Fibroblast of skin of left quadriceps (primary cell): ENCODE measurements at places on chromosomes 1 and 21.

DNA sequence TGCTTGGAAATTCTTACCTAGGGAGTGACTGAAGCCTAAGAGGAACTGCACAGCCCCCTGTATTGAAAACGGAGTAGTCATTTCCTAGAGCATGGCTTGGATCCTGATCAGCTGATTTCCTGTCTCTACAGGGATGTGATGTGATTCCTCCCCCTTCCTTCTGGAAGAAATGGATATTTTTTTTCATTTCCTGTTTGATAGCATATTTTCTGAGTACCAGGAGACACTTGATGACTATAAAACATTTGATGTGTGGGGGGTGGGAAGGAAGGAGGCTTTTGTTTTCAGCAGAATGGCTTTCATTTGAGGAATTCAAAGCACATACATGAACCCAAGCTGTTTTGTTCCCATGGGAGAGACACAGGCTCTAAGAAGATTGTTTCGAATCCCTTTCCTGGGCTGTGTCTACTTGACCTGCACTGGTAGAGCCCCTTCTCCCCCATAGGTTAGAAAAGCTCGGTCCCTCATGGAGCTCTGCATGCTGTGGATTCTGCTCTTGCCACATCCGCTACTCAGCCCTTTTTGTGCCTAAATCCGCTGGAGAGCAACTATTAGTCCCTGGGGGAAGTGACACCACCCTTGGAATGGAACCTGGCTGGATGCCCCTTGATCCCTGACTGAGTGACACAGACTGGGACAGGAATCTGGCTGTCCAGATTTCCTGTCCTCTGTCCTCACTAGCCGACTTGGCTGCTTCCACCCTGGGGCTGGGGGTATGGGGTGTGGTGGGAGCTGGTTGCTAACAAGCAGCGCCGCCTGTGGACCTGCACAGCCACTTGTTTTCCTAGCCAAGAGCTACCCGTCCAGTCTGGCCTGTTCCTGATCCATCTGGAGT lies 71.8 kb upstream of the MACF1 start:
- no peak for DNase-seq

DNA sequence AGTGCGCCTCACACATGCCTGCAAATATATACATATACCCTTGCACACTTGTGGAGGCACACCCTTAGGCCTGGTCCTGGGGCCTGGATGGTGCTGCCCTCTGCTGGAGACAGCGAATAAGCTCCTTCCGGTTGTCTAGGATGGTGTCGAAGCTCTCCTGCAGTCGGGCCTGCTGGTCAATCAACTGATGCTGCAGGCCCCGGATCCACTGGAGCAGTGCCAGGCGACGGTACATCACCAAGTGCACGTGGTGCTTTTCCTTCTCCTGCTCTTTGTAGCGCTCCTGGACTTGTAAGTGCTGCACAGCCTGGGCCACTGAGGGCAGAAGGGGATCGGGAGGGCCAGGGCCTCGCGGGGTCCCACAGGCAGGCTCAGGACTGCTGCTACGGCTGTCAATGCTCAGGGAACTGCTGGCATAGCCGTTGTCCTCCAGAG lies 3.1 kb downstream of the C1orf216 start:
- DNase-seq, result peak; percentile 33

DNA sequence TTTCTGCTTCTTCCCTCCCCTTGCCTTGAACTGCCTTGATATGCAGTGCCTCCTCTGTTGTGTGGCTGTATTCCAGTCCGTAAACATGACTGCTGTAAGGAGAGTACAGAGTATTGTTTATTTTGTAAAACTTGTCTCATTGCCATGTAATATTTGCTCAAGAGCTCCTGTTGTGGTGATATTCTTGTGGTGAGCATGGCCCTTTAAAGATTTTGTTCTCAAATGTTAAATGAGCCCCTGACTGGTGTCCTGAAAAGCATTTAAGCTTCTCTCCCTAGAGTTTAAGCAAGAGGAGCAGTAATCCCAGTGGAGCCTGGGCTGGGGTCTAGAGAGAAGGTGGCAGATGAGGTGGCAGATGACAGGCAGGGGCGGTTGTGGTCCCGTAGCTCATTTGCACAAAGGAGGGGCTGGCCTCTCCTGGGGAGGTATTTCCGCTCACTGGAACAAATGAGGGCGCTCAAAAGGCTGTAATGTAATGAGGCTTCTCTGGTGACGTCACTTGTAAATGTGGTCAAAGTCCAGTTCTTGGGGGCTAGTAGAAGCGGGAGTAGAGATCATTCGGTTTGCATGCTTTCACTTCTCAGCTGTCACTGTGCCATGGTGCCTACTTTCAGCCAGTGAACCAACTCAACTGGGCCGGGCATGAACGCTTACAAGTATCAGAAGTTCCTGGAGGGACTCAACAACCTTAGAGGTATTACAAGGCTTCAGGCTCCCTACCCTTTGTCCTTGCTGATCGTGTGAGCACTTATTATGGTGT lies 46.0 kb upstream of the MACF1 start:
- DNase-seq, result no peak

DNA sequence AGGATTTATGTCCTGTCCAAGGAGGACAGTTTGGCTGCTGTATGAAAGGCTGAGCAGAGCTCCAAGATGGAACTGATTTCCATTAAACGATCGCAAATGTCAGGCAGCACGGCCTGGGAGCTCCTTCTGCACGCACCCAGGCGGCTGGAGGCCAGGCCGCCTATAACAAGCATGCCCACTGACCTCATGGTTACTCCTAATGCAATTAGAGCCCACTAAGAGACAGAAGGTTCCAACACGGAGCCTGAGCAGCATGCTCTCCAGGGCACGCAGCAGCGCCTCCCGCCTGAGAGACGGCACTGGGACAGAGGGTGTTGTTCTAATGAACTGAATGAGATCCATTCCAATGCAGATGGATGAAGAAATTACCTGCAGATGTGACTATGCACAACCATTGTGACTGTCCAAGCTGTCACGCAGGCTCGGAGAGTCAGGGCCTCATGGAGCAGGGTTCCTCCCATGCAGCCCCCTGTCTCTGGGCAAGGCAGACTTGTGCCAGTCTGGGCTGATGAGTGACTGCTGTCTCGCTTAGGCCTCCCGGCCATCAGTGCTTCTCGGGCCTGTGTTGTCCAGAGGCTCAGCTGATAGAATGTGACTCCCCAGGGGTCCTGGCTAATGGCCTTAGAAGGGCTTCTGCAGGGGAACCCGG lies 25.2 kb upstream of the CDCA8 start:
- DNase-seq, result no peak

- no peak for DNase-seq
These were observed 1233.7 kb downstream of the PLA2G4A start for GRCh38 chr1:188062456-188062855.

DNA sequence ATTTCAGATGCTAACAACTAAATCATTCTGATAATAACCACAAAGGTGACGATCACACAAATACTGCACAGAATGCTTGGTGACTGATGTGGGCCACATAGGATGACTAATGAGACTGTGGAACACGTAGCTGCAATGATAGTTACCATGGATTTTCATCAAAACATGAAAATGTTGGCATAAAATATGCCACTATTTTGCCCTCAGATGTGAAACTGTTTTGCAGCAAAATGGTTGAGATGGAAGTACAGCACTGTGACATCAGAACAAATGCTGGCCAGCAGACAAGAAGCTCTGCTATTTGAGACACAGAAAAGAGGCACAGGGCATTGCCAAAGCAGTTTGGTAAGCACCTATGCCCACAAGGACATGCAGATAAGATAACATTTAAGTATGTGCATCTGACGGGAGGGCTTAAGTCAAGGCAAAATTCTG lies 83.8 kb downstream of the NIBAN1 start:
- no peak for DNase-seq

DNA sequence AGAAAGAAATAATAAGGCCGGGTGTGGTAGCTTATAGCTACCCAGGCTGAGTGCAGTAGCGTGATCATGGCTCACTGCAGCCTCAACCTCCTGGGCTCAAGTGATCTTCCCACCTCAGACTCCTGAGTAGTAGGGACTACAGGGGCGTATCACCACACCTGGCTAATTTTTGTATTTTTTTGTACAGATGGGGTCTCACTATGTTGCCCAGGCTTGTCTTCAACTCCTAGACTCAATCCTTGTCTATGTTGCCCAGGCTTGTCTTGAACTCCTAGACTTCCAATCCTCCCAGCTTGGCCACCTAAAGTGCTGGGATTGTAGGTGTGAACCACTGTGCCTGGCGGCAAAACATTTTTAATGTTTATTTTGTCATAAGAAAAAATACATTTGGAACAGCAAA lies 30.5 kb downstream of the MIXL1 start:
- DNase-seq, result no peak

GRCh38 chr1:21307663-21308305 lies 17.5 kb upstream of the ECE1 start:
- no peak for DNase-seq

DNA sequence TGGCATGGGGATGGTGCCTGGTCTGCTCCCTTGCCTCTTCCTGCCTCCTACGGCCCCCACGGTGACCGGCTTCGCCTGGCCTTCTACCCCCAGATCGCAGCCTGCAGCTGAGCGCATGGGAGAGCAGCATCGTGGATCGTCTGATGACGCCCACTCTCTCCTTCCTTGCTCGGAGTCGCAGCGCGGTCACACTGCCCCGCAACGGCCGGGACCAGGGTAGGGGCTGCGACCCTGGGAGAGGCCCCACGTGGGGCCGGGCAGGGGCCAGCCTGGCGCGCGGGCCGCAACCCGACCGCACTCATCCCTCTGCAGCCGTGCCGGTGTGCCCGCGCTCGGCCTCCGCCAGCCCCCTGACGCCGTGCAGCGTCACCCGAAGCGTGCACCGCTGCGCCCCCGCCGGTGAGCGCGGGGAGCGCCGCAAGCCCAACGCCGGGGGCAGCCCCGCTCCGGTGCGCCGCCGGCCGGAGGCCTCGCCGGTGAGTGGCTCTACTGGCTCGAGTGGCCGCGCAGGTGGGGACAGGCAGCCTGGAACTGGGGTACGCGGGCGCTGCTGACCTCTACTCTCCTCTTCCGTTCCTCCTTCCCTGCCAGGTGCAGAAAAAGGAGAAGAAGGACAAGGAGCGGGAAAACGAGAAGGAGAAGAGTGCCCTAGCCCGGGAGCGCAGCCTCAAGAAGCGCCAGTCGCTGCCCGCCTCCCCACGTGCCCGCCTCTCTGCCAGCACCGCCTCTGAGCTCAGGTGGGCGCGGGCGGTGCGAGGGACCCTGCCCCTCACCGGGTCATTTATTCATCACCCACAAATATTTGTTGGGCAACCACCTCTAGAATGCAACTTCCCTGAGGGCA lies 20.4 kb downstream of the MAP7D1 start:
- no peak for DNase-seq

DNA sequence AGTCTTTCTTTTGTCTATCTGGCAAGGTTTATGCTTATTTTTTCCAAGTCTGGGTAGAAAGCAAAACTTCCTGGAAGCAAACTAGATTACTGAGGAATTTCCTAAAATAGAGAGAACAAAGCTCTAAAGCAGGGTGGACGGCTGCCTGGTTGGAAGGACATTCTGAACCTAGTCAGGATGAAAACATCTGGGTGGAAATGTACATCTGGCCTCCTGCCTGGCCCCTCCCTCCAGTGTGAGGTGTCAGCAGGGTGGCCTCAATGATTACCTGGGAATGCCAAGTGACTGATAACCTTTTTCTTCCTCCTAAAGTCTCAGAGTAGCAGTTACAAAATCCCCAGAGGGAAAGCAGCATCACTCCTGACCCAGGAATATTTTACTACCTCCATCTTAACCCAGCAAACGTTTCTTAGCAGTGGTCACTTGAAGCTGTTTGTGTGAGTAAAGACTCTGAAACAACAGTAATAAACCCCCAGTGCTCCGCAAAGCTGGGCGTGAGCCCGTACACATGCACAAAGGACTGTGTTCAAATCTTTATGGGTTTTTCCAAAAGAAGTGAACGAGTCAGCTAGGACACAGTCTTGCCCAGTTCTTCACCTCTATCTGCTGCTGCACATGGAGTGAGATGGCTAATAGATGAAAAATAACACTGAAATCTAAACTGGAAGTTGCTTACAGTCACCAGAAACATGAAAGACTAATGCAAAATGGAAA lies 18.9 kb downstream of the ANGPTL7 start:
- no peak for DNase-seq

GRCh38 chr1:34362949-34363348 lies 186.2 kb downstream of the C1orf94 start:
- DNase-seq, result no peak

- DNase-seq, result no peak
These were observed 387.5 kb downstream of the USP25 start for GRCh38 chr21:16117331-16117730.

- no peak for DNase-seq
These were observed 9.9 kb upstream of the COG2 start for GRCh38 chr1:230632273-230632873.

DNA sequence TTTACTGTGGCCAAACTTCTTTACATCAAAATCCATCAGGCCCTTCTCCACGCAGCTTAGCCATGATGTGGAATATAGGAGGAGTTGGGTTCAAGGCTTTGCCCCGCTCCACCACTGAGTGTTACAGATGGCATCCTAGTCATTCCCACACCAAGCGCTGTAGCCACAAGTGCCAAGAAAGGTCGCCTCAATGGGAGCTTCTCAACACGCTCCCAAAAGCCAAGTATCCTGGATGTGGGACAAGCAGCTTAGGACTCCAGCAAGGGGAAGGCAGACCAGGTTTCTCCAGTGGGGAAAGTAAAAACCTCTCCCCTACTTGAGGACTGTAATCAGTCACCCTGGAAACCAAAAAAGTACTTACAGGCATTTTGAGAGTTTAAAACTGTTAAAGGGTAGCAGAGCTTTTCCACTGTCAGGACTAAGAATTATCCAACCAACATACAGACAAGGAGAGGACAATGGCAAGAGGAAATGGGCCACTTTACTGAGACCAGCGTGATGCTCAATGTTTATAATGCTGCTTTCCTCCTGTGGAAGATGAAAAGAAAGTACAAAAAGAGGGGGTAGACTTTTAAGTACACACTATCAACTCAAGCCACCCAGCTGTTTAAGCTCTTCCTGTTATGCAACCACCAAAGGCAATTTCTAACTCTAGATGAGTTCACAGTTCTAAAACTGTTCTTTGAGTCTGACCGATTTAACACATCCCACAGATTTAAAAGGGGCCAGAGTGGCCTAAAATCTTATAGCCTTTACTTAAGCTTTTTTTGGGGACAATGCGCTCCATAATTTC lies 120.7 kb upstream of the KRTAP19-8 start:
- no peak for DNase-seq

GRCh38 chr1:3580231-3580630 lies 31.1 kb downstream of the MEGF6 start:
- no peak for DNase-seq

- DNase-seq, result no peak
These were observed 127.5 kb downstream of the GALNT2 start for GRCh38 chr1:230194525-230194924.

DNA sequence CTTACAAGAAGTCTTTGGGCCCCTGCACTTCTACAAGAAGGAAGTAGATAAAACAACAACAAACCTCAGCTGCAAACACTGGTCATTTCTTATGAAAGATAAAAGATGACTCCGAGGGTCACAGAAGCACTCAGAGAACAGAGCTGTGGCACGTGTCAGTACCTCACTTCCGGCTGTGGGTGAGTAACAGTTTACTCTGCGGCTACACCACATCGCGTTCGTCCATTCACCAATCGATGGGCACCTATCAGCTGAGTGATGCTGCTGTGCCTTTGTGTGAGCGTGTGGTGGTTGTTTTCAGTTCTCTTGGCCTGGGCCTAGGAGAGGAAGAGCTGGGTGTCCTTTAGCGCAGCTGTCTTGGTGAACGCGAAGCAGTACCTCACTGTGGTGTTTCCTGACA lies 49.9 kb downstream of the COL6A1 start:
- no peak for DNase-seq
